Regular cardiac myocyte (primary cell): ENCODE measurements at places on chromosomes 16 and 17. TPM values are rescaled to one million over a fixed set of nuclear protein-coding genes. Genes with fewer than 3 reads are reported as not detected.

The SOX8 gene
- 0.28 and 0.77 TPM in 2 replicates for total RNA-seq

The ETV4 gene
- total RNA-seq: 1.1 and 3.6 TPM in 2 replicates

The FOXC2 gene
- 2.3 and 7.3 TPM in 2 replicates for total RNA-seq

The UTP18 gene
- 36.4 and 57.5 TPM in 2 replicates for total RNA-seq

The VPS25 gene
- 65.7 and 92.6 TPM in 2 replicates for total RNA-seq

The SSH2 gene
- total RNA-seq: 6.2 and 9.0 TPM in 2 replicates

The TIGD7 gene
- total RNA-seq: 6.5 and 8.7 TPM in 2 replicates

The HOXB1 gene
- 0.19 TPM in 1 of 2 replicates, not detected in the other for total RNA-seq

The TSC2 gene
- 35.9 and 45.7 TPM in 2 replicates for total RNA-seq

The SBK1 gene
- not detected in 2 replicates for total RNA-seq

The SPATA22 gene
- total RNA-seq: 1.5 TPM in 1 of 2 replicates, not detected in the other

The RCVRN gene
- not detected in 2 replicates for total RNA-seq

The CCNF gene
- total RNA-seq: 4.2 and 37.0 TPM in 2 replicates

The SLFN12 gene
- 41.2 and 43.1 TPM in 2 replicates for total RNA-seq

The CMTM1 gene
- 2.1 and 2.5 TPM in 2 replicates for total RNA-seq

The PRR14 gene
- 4.4 and 5.9 TPM in 2 replicates for total RNA-seq

The MT1M gene
- total RNA-seq: 2.5 and 5.9 TPM in 2 replicates

The C16orf86 gene
- 2.5 and 7.6 TPM in 2 replicates for total RNA-seq

The LPO gene
- total RNA-seq: not detected in 2 replicates

The ANKRD40 gene
- 27.8 and 29.9 TPM in 2 replicates for total RNA-seq

The POLR3E gene
- total RNA-seq: 43.1 and 43.5 TPM in 2 replicates
